Stimulated activated CD4-positive, alpha-beta T cell treated with anti-CD3 and anti-CD28 coated beads, TNF-alpha, amount 100 ng/mL, for 48 hours (primary cell): ENCODE measurements at places on chromosomes 6 and 20.

- no peak for DNase-seq
Measured at GRCh38 chr20:12595841-12596240, 412.9 kb upstream of the SPTLC3 start.

GRCh38 chr6:96394727-96395126 is 126.9 kb upstream of the UFL1 start:
- DNase-seq = no peak

DNA sequence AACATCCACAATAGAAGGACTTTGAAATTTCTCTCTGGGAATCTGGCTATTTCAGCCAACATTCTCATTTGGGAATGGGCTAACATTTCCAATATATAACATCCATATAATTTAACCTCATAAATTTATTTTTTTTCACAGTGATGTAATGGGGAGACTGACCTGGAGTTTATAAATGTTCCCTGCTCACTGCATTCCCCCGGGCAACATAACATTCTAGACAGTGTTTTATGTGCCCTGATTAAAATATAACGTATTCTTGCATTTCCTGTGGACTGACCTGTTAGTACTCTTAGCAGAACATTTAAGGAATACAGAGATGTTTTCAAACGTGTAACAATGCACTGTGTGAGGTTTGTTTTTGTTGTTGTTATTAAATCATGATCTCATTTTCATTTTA is 20.9 kb downstream of the TSHZ2 start:
- DNase-seq = no peak

DNA sequence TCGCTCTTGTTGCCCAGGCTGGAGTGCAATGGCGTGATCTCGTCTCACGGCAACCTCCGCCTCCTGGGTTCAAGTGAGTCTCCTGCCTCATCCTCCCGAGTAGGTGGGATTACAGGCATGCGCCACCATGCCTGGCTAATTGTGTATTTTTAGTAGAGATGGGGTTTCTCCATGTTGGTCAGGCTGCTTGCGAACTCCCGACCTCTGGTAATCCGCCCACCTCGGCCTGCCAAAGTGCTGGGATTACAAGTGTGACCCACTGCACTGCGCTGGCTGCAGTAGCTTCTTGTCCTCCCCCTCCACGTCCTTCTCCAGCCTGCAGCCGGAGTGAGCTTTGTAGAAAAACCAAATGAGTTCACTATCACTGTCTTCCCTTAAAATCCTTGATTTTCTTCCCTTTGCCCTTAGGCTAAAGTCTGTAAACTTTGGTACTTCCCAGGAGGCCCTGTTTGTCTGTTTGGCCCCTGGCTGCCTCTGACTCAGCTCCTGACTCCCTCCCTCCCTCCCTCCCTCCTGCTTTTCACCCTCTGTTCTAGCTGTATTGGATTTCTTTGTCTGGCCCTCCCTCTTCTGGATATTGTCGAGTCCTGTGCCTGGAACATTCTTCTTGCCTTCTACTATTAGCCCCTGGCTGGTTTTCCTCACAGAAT is 12.9 kb downstream of the PARD6B start:
- DNase-seq = no peak

DNA sequence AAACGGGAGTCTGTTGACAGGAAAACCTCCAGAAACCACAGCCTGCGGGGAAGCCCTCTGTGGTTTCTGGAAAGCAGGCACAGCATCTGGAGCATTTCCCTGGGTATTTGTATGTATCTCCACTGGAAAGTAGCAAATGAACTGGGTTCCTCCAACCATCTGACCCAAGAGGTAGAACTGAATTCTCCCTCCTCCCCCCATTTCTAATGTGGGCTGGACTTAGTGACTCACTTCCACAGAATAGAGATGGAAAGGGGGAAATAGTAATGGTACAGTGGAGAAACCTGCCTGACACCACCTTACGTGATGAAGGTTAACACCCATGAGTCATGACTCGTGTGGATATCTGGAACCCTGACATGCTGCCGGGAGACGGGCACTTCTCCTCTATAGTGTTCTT is 51.9 kb upstream of the XRN2 start:
- no peak for DNase-seq

- no peak for DNase-seq
Measured at GRCh38 chr6:157512382-157512682, 131.3 kb downstream of the ZDHHC14 start.

DNA sequence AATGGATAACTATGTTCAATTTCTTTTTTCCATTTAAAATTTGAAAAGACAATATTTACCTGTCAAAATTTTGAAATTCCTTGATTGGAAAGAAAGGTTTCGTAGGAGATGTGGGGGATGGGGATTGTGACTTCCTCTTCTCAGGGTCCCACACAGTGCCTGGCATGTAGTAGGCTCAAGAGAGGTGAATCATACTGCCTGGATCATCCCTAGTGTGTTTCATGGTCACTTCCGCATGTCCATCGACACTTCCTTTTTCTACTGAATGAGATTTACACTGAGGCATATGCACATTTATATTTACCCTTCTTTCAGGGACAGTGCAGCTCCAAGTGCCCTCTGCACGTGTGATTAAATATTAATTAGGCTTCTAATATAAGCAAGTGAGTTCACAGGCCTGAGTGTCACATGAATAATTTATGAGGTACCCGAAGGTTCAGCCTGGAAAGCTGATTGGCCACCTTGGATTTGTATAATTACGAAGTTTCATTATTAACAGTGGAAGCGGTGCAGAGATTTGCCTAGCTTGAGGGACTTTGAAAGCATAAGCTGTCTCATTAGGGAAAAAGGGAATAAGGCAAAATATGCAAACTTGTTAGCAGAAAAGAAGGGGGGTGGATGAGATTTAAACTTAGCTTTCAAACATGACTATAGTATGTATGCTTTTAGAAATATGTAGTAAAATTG is 177.5 kb upstream of the MMS22L start:
- DNase-seq = no peak

DNA sequence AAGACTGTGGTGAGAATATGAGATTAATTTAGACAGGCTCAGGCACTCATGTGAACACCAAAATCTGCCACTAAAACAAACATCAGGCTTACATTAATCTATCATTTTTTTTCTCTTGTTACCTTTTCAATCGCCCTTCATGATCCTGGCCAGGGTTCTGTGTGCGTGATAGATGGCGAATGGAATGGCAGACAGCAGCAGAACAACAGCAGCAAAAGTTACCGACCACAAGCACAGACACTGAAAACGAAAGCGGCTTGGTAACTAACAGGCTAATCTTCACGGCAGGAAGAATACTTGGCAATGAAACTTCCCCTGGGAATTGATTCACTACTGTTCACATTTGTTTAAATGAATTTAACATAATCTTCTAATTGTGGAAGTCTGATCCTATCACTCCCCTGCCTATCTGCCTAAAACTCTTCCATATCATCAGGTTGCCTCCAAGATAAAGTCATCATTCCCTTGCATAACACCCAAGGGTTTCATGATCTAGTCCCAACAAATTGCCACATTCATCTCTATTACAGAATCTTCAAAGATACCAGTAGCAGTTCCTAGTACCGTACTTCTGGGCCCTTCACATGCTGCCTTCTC is 28.7 kb downstream of the PTPRK start:
- no peak for DNase-seq

DNA sequence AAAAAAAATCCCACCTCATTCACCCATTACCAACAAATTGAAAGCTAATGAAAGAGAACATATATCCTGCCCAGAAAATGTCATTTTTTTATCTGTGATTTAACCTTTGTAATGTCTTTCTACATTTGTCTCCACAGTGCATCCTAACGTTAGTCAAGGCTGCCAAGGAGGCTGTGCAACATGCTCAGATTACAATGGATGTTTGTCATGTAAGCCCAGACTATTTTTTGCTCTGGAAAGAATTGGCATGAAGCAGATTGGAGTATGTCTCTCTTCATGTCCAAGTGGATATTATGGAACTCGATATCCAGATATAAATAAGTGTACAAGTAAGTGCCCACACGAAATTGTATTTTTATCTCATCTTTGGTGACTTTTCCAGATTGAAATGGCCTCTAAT is 30.0 kb downstream of the RSPO3 start:
- DNase-seq = no peak

DNA sequence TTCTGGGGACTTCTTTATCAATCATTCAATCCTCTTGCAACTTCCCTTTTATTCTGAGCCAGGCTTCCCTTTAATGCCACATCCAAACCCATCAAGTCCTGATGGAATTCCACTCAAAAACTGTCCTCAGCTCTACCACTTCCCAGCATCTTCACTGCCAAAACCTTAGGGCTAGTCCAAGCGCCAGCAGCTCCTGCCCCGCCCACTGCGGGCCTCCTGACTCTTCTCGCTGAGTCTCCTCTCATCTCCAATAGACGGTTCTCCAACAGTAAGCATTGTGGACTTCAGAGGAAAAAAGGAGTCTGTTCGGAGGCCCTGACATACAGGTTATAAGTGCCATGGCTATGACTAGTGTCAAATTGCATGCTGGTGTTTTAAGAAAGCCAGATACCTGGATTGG is 38.7 kb upstream of the CNKSR3 start:
- no peak for DNase-seq

- DNase-seq = no peak
Measured at GRCh38 chr6:20669571-20670314, 135.5 kb downstream of the CDKAL1 start.

GRCh38 chr6:125959041-125959440 is 2.5 kb downstream of the HINT3 start:
- DNase-seq = no peak

DNA sequence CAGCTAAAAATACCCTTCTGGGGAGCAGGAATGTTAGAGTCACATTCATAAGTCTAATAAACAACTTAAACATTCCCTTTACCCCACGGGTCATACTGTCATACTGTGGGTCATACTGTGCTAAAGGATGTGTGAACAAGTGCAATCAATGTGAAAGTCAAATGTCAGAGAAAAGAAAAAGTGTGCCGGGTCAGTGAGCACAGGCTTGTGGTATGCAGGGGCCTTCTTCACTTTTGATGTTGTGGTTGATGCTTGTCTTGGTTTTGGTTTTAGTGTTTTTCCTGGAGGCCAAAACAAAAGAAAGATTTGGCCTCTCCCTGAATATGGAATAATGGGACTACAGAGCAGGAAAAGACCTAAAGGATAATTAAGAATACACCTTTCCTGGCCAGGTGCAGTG is 267.9 kb upstream of the PLN start:
- DNase-seq = no peak

GRCh38 chr6:164832410-164832809 is 477.0 kb downstream of the C6orf118 start:
- no peak for DNase-seq
